ENCODE measurements at places on chromosomes 13 and 19. TPM values are rescaled to one million over a fixed set of nuclear protein-coding genes. Genes with fewer than 3 reads are reported as not detected.
A peak's percentile ranks its signal among the peaks of the same experiment; 100 is the strongest.

Gene ZNF440
- total RNA-seq: 16.0 TPM

Gene LGALS14
- total RNA-seq: not detected

Gene GJB2
- total RNA-seq: 1.9 TPM

Gene GDF15
- total RNA-seq: 9.9 TPM

Gene TICAM1
- total RNA-seq: 6.9 TPM

DNA sequence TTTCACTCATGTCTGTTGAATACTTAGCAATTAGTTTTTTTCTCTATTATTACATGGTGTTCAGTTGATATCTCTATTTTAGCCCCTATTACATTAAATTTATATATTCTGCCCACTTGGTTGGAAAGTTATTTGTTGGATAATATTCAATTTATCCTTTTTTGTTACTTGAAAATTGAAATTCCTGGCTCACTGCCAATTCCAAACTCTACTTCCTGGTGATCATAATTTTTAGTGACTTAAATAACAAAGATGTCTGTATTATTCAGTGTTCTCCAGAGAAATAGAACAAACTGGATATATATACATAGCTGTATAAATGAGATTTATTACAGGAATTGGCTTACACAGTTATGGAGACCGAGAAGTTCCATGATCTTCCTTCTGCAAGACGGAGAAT lies 93.6 kb downstream of the GPC5 start:
- no peaks in the 10 kb centered on the region for H3K4me1 ChIP-seq
- no peak overlapping the region for H3K27ac ChIP-seq
- no peaks in the 10 kb centered on the region for H3K27me3 ChIP-seq

- no peak overlapping the region for H3K4me3 ChIP-seq
- H3K36me3 ChIP-seq: no peaks in the 10 kb centered on the region
- no peak overlapping the region for H3K27ac ChIP-seq
- H3K27me3 ChIP-seq: no peaks in the 10 kb centered on the region
- H3K4me1 ChIP-seq: no peaks in the 10 kb centered on the region
These were observed 22.7 kb downstream of the HPN start for GRCh38 chr19:35063940-35064818.

GRCh38 chr19:19588546-19588945 lies 29.9 kb downstream of the PBX4 start:
- H3K27ac ChIP-seq: no peak overlapping the region
- no peak overlapping the region for H3K4me3 ChIP-seq
- DNase-seq: no peak
- no peaks in the 10 kb centered on the region for H3K36me3 ChIP-seq
- no peaks in the 10 kb centered on the region for H3K27me3 ChIP-seq

Gene EPS8L1
- total RNA-seq: 84.8 TPM

DNA sequence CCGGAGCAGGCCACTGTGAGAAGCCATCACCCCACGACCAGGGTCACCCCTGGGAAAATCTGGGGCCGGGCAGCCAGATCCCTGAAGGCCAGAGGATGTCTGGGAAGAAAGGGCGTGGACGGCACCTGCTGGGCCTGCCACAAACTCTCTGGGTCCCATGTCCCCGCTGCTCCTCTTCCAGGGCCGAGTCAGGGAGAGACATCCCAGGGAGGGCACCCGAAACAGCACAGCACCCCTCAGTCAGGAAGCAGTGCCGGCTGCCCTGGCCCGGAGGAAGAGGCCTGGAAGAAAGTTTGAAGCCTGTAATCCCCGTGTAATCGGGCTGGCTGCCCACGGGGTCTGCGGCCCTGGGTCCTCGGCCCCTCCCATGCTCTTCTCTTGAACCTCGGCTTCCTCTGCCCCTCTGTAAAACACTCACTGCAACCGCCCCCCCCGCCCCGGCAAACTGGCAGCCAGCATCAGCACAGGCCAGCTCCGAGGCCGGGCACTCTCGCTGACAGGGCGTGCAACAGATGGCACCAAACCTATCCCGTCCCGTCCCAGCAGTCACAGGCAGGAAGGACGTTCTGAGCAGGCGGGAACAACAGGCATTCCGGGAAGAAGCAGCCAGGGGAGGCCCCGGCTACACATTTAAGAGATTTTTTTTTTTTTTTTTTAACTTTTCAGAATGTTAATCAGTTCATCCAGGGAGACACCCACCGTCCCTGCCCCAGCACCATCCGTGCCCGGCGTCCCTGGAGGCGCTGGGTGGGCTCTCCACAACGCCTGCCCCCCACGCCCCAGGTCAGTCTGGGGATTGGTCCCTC lies 1.5 kb downstream of the SBNO2 start:
- no peaks in the 10 kb centered on the region for H3K27me3 ChIP-seq
- H3K36me3 ChIP-seq: peaks cover 7% of the 10 kb centered on the region
- peak overlapping the region; percentile 84 for H3K27ac ChIP-seq
- peak overlapping the region; percentile 87 for H3K4me3 ChIP-seq

DNA sequence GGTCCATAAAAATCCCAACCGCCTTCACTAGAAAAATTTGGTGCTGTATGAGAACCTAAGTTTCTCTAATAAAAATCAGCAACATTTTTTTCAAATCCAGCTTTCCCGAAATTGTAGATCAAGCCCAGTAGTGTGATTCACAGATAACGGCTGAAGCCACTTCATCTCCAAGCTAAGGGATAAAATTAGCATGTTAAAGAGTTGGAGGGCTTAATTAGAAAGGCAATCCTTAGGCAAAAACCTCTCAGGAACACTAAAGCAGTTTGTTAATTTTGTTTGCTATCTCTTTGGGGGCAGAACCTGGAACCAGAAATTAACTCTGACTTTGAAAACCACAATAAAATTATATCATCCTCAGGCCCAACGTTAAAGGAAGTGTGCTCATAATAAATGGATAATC lies 820.2 kb downstream of the GPC5 start:
- H3K27me3 ChIP-seq: no peaks in the 10 kb centered on the region
- no peaks in the 10 kb centered on the region for H3K36me3 ChIP-seq
- DNase-seq: no peak
- H3K27ac ChIP-seq: no peak overlapping the region
- no peak overlapping the region for H3K4me3 ChIP-seq

Gene ZNF737
- total RNA-seq: 75.5 TPM

DNA sequence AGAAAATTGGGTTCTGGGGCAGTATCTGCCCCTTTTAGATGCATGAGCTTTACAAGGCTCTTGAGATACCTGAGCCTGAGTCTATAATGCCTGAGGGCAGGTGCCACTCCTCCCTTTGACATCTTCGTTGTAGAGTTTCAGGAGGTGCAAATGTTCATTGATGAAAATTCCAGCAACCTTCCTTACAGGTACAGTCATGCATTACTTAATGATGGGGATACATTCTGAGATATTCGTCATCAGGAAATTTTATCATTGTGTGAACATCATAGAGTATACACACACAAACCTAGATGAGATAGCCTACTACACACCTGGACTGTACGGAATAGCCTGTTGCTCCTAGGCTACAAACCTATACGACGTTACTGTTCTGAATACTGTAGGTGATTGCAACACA lies 310.0 kb downstream of the SHISA2 start:
- H3K27ac ChIP-seq: no peak overlapping the region
- H3K36me3 ChIP-seq: no peaks in the 10 kb centered on the region
- H3K4me1 ChIP-seq: no peaks in the 10 kb centered on the region
- DNase-seq: no peak
- H3K4me3 ChIP-seq: no peak overlapping the region

Gene ZNF429
- total RNA-seq: 41.5 TPM

DNA sequence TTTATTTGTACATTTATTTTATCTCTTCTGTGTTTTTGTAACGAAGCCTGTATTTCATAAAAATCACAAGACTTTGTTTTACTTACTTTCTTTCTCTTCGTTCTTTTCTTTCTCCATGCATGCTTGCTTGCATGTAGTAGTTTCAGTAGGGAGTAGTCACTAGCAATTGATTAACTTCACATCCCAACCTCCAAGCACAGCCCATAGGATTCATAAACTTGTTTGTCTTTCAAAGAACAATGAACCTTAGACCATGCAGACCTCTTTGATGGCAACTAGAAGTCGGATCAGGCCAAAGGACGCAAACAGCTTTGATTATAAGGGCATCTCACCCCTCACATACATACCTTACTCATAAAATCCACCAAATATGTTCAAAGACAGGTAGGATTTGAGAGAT lies 3.1 kb upstream of the PRR20A start:
- no peaks in the 10 kb centered on the region for H3K4me1 ChIP-seq
- no peak overlapping the region for H3K4me3 ChIP-seq

DNA sequence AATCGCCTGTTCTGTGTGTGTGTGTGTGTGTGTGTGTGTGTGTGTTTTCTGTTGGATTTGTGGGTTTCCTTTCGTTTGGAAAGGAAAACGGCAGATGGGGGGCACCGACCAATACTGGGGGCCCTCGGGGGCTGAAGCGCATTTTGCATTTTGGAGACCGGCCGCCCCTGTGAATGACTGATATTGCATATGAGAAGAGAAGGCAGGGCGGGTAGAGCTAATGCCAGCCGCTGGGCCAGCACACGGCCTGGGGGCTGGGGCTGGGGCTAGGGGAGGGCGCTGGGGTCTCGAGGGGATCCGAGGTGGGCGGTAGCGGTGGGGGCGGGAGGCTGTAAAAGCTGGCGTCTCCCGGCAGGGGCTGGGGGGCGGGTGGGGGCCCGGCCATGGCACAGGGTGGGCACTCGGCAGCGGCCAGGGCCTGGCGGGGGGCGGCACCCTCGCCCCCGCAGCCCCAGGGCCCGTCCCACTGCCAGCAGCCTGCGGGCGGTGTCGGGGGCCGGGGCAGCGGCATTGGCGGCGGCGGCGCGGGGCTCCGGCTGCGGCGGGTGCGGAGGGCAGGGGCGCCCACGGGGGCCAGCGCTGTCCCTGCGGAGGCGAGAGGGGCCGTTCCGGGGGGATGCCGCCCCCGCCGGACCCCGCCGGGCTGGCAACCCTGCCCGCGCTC lies 11.2 kb downstream of the ANO8 start:
- no peak for DNase-seq
- no peak overlapping the region for H3K27ac ChIP-seq
- no peaks in the 10 kb centered on the region for H3K27me3 ChIP-seq
- peaks cover 6% of the 10 kb centered on the region for H3K4me1 ChIP-seq
- H3K4me3 ChIP-seq: no peak overlapping the region

Gene ANKRD24
- total RNA-seq: 0.83 TPM

Gene OR7A5
- not detected for total RNA-seq

Gene SLC25A41
- total RNA-seq: not detected

GRCh38 chr13:113545455-113545930 lies 39.1 kb upstream of the TFDP1 start:
- H3K27ac ChIP-seq: no peak overlapping the region
- no peak for DNase-seq
- H3K4me3 ChIP-seq: no peak overlapping the region
- peaks cover 19% of the 10 kb centered on the region for H3K4me1 ChIP-seq
- no peaks in the 10 kb centered on the region for H3K36me3 ChIP-seq

GRCh38 chr13:77874406-77874805 lies 44.2 kb downstream of the EDNRB start:
- no peak overlapping the region for H3K27ac ChIP-seq
- no peaks in the 10 kb centered on the region for H3K27me3 ChIP-seq
- no peak overlapping the region for H3K4me3 ChIP-seq
- H3K4me1 ChIP-seq: peaks cover 18% of the 10 kb centered on the region
- DNase-seq: no peak

DNA sequence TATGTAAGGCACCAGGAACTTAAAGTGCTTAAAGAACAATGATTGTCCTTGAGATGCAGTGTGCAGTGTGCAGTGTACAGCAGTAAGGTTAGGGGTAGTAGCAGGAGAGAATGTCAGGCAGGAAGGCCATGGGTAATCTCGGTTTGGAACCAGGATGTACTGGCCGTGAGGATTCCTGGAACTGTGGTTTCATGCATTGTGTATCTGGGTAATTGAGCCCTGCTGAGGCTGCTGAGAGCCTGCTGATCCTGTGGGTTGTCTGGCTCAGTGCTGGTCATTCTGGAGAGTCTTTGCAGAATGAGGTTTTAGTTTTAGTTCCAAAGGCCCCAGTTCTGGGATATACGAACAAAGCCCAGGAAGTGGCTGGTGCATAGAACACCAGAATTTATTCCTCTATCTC lies 71.0 kb downstream of the ZNF568 start:
- H3K27ac ChIP-seq: no peak overlapping the region
- no peak for DNase-seq
- no peaks in the 10 kb centered on the region for H3K27me3 ChIP-seq
- peaks cover 7% of the 10 kb centered on the region for H3K36me3 ChIP-seq
- no peak overlapping the region for H3K4me3 ChIP-seq

- H3K36me3 ChIP-seq: no peaks in the 10 kb centered on the region
- H3K4me3 ChIP-seq: no peak overlapping the region
- DNase-seq: no peak
- peaks cover 83% of the 10 kb centered on the region for H3K4me1 ChIP-seq
These were observed 26.5 kb downstream of the RANBP3 start for GRCh38 chr19:5951338-5951861.

DNA sequence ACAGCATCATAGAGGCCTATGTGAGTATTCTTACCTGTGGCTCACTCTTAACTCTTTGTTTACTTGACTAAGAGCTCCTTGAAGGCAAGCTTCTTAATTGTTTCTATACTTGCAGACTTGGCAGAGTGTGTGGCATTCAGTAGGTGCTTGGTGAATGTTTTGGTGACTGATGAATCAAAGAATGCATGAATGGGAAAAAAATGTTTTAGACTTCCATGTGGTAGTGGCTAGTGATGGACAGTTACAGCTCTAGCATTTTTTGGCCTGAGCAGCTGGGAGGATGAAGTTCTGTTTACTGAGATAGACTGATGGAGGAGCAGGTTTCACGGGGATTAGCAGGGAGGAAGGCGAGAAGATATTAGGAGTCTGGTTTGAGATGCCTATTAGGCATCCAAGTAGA lies 13.6 kb downstream of the HAS1 start:
- DNase-seq: no peak
- no peaks in the 10 kb centered on the region for H3K4me1 ChIP-seq
- no peaks in the 10 kb centered on the region for H3K27me3 ChIP-seq
- no peak overlapping the region for H3K4me3 ChIP-seq

Gene SHISA7
- not detected for total RNA-seq

Gene ITGBL1
- 20.6 TPM for total RNA-seq

- H3K27ac ChIP-seq: no peak overlapping the region
- H3K4me3 ChIP-seq: no peak overlapping the region
- no peaks in the 10 kb centered on the region for H3K4me1 ChIP-seq
- DNase-seq: no peak
- no peaks in the 10 kb centered on the region for H3K36me3 ChIP-seq
These were observed 51.9 kb upstream of the MCF2L start for GRCh38 chr13:112917056-112917664.

DNA sequence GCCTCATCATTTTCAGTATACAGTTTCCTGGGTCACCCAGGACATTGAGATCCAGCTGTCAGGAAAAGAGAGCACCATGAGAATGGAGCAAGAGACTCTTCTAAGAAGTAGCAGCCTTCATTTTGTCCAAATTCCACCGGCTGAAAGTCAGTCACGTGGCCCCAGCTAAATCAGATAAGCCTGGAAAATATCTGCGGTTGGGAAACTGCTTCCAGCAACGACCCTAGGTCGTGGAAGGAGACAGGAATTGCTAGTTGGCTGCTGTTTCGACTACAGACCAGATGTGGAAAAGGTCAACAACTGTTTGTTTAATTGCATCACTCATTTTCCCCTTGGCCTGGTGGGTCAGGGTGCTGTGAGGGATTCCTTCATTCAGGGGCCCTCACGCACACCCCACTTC lies 107.0 kb downstream of the ZNF536 start:
- H3K27me3 ChIP-seq: no peaks in the 10 kb centered on the region
- no peak overlapping the region for H3K4me3 ChIP-seq
- H3K27ac ChIP-seq: no peak overlapping the region
- no peaks in the 10 kb centered on the region for H3K36me3 ChIP-seq

Gene KLK4
- total RNA-seq: not detected

Gene SERPINE3
- not detected for total RNA-seq

Data from thyroid gland (tissue), 4 donors.